HCT116 (cell line): ENCODE measurements at places on chromosomes 5 and 9. TPM values are rescaled to one million over a fixed set of nuclear protein-coding genes. Genes with fewer than 3 reads are reported as not detected.

The FAM13B gene
- total RNA-seq = 13.6 TPM

- DNase-seq = no peak
These were observed 133.1 kb upstream of the FBXL7 start for GRCh38 chr5:15366676-15367391.

The NIPSNAP3A gene
- 6.9 TPM for total RNA-seq

- DNase-seq = peak; percentile 34
These were observed 204.9 kb downstream of the CHSY3 start for GRCh38 chr5:130109152-130109551.

The PTPN3 gene
- 20.8 TPM for total RNA-seq

DNA sequence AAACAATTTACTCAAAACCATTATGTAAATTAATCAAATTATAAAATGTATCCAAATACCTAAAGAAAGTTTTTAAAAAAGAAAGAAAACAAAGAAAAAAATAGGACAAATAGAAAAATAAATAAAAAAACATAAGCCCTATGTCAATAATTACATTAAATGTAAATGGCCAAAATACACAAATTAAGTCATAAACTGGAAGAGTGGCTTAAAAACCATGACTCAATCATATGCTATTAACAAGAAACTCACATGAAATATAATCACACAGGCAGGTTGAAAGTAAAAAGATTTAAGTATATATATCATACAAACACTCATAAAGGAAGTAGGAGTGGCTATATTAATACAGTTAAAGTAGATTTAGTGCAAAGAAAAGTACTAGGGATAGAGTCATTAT, 95.3 kb downstream of the PRELID2 start:
- DNase-seq = no peak

GRCh38 chr5:139226131-139226530, 28.0 kb upstream of the SIL1 start:
- no peak for DNase-seq

GRCh38 chr9:98924946-98925820, 18.5 kb upstream of the COL15A1 start:
- no peak for DNase-seq

The PLGRKT gene
- 23.8 TPM for total RNA-seq
